ENCODE measurements at places on chromosomes 5 and 9.

DNA sequence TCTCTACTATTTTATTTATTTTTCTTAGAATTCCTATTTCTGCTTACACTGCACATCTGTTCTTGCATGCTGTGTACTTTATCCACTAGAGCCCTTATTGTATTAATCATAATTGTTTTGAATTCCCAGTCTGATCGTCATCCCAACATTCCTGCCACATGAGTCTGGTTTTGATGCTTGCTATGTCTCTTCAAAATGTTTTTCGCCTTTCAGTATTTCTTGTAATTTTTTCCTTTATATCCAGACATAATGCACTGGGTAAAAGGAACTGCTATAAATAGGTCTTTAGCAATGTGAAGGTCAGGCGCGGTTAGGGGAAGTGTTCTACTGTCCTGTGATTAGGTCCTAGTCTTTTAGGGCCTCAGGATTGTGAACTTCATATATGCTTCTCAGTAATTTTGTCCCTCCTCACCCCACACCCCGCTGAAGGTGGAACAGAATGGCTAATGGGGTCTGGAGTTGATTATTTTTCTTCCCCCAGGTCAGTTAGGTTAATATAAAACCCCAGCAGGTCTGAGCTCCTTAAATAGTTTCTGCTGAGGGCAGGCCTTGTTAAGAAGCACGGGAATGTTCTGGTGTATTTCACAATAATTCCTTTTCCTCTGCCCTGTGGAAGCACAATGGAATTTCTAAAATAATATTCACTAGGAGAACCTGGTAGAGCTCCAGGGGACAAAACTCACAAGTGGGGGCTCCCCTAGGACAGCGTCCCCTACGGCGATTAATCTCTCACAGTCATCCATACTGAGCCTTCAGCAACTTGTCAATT is 146.6 kb upstream of the TUT7 start:
- DNase-seq: no peak

- no peak for DNase-seq
These were observed 59.3 kb downstream of the COMMD10 start for GRCh38 chr5:116144103-116144502.

DNA sequence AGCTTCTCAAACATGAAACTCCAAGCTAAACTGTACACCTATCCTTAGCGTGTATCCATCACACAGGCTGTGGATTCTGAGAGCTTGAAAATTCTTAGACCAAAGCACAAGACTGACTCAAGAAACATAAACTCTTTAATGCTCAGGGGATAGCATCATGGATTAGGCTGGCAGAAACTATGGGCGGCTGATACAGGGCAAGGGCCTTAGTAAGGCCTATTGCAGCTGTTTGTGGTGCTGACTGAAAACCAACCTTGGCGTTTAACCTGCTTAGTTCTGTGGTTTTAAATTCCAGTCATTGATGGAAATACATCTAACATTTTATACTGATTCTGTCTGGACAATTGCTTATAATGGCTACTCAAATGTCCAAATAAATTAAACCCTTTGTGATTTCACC is 183.7 kb downstream of the TLR4 start:
- no peak for DNase-seq

DNA sequence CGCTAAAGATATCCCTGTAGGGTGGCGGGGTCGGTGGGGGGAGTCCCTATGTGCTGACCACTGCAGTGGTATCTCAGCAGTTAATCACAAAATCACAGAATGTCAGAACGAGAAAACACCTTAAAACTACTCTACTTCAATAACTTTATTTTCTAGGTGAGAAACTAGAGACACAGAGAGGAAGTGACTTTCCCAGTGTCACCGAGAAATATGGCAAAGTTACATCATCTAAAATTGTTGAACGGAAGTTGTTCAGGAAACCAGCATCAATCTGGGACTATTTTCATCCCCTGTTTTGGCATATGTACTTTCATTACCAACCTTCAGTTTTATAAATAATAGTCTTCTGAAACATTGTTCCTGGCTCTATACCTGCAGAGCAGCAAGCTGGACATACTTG is 384.0 kb downstream of the SPOCK1 start:
- DNase-seq: no peak

DNA sequence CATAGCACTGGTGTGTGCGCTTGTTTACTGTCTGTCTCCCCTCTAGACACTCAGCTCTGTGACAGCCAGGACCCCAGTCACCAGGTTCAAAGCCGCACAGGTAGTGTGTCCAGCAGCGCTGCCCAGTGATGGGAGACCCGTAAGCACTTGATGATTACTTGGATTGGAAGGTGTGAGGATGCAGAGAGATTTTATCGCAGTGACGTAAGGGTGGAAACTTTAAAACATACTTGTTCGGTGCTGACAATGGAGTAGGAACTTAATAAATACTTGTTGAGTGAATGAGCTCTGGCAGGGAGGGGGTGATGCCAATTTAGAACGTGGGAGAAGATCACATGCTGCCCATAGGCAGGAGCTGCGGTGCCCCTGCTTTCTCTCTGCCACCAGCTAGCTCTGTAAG is 99.2 kb upstream of the PITX1 start:
- DNase-seq: no peak

- no peak for DNase-seq
These were observed 71.5 kb downstream of the SIL1 start for GRCh38 chr5:139126711-139127111.

- peak; percentile 59 for DNase-seq
These were observed 221.6 kb downstream of the MAT2B start for GRCh38 chr5:163727028-163727427.

GRCh38 chr5:140037012-140037411 is 6.1 kb downstream of the NRG2 start:
- no peak for DNase-seq

- DNase-seq: no peak
These were observed at the start of gene NIPAL4 for GRCh38 chr5:157459715-157460599. TSS of gene NIPAL4 (plus strand) at chr5:157460213. CDS start at chr5:157460321, 108 bp downstream.

DNA sequence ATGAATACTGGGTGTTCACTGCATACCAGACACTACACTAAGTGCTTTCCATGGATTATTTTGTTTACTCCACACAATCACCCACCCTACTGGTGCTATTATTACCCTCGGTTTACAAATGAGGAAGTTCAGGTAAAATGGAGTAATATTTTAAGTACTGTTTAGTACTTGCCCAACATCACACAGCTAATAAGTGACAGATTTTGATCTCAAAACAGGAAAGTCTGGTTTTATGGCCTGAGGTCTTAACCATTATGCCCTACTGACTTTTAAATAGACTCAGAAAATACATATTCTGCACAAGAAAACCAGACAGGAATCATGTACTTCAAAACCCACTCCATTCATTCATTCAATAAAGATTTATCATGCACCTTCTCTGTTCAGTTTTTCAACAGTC is 431.0 kb upstream of the TLE4 start:
- no peak for DNase-seq

- DNase-seq: no peak
These were observed 86.6 kb downstream of the MUSK start for GRCh38 chr9:110755179-110755578.

- DNase-seq: no peak
These were observed 28.4 kb downstream of the MRPS27 start for GRCh38 chr5:72291601-72292000.

- DNase-seq: no peak
These were observed 18.8 kb downstream of the ZBTB5 start for GRCh38 chr9:37446401-37446800.
